ENCODE measurements at places on chromosomes 13 and 19.

GRCh38 chr13:73335944-73336343 is 277.1 kb downstream of the KLF5 start:
- DNase-seq: no peak

- DNase-seq: no peak
Observed at GRCh38 chr13:103178986-103179943, 113.0 kb upstream of the SLC10A2 start.

DNA sequence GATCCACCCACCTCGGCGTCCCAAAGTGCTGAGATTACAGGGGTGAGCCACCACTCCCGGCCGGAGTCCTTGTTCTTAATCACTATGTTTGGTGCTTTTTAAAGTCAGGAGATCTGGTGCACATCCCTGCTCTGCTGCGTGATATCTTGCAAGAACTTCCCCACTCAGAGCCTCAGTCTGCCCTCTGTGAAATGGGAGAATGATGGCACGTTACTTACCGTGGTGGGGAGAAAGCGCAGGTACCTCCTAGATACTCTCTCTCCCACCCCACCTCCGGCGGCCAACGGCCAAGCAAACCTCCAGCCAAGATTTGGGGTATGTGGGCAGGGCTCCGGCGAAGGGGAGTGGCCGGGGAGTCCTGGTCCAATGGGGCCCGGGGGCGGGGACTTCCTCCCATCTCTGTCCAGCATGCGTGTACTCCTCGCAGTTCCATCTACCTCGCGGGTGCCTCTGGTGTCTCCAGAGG is at the start of gene RYR1:
Gene RYR1, plus strand, starts transcription at position 424 of the 466 bp plus-strand sequence. CDS start 139 bp downstream, outside the sequence.
- no peak for DNase-seq

DNA sequence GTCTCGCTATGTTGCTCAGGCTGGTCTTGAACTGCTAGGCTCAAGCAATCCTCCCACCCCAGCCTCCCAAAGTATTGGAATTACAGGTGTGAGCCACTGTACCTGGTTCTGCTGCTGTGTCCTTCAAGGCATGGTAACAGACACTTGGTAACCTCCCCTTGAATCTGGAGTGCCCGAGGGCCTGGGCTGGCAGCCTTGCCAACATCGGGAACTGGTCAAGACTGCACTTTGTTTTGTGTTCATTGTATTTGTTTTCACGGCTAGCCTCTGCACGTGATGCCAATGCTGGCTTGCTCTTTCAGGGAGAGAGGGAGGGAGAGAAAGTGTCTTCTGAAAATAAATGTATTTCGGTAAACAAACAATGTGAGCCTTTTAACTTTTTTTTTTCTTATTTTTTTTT is 12.0 kb downstream of the CERS4 start:
- DNase-seq: no peak

DNA sequence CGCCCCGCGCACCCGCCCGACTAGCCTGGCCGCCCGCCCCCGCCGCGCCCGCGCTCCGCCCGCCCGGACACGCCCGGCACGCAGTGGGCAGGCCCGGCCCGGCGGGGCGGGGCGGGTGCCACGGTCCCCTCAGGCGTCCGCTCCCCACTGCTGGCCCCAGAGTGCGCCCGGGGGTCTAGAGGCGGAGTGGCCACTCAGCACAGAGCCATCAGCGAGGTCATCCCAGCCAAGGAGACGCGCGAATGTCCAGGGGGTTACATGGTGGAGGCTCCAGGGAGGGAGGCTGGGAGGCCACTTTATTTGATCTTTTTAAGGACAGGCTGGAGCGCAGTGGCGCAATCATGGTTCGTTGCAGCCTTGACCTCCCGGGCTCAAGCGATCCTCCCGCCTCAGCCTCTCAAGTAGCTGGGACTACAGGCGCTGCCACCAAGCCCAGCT is 236 bp upstream of the TINCR start:
- DNase-seq: no peak

- no peak for DNase-seq
Observed at GRCh38 chr13:79767126-79767525, 286.2 kb downstream of the NDFIP2 start.

- DNase-seq: no peak
Observed at GRCh38 chr19:49507803-49508494, 4.5 kb upstream of the FCGRT start.

DNA sequence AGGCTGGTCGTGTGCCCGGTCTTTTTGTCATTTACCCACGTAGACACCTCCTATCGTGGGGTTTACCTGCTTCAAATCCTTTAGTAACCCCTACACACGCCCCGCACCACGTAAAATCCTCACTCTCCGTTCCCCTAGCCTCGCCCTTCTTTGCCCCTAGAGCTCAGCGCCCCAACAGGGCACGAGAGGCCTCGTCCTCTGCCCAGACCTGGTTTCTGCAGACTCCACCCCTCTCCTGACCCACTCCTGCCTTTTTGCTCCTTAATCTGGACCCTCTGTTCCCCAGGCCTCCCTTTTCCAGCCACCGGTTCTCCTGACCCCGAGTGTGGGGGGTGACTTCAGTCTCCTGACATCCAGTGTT is 412 bp downstream of the ZNF528 start:
- peak; percentile 0 for DNase-seq

GRCh38 chr19:1254081-1254527 is 5.7 kb downstream of the MIDN start:
- DNase-seq: no peak

GRCh38 chr13:52319876-52320275 is 86.1 kb downstream of the THSD1 start:
- DNase-seq: no peak

GRCh38 chr19:28234637-28235036 is 978.3 kb downstream of the UQCRFS1 start:
- DNase-seq: no peak

- no peak for DNase-seq
Observed at GRCh38 chr13:47337781-47338507, 441.1 kb upstream of the HTR2A start.

GRCh38 chr13:108534728-108535127 is 94.7 kb upstream of the MYO16 start:
- no peak for DNase-seq

GRCh38 chr19:7869910-7870511 is 4.2 kb downstream of the PRR36 start:
- peak; percentile 77 for DNase-seq

DNA sequence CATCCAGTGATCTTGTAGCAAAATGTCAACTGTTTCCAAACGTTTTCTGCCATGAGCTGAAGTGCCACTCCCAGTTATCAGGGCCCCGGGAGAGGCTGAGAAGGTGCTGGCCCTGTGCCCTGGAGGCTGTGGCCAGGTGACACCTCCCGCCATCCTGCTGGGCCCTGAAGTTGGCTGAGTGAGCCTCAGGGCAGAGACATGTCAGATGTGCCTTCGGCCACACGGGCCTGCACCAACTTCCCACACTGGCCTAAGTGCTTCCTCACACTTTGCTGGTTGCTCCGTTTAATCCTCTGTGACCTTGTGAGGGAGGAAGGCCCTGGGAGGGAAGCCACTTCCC is 4.8 kb downstream of the ADPRHL1 start:
- peak; percentile 38 for DNase-seq

DNA sequence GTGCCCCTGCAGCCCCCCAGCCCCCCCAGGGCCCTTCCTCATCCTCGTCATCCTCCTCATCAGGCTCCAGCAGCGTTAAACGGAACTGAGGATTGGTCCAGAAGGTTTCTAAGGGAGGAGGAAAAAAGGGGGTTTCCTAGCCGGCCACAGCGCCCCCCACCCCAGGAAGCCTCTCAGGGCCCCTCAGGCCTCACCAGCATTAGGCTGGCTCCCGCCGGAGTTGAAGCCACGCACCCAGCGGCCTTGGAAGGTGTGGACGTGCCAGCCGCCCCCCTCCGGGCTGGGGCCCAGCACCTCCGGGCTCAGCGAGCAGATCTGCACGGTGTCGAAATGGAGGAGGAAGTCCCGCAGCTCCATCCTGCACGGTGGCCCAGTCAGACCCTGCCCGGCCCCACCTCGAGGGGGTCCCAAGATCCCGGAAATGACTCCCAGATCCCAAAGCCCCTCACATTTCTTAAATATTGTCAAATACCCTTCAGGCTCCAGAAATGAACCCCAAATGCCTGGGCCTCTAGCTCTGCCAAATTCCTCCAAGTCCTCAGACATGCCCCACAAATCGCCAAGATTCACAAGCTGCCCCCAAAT is 6.9 kb downstream of the CAPN12 start:
- no peak for DNase-seq

GRCh38 chr19:41426952-41427646 is at the start of gene B3GNT8:
Gene B3GNT8, minus strand, starts transcription at chr19:41427374. Its CDS starts 596 bp downstream, at chr19:41426778.
- DNase-seq: peak; percentile 90

Measured in NCI-H1105 (cell line).